ENCODE measurements at places on chromosomes 16 and 17.

DNA sequence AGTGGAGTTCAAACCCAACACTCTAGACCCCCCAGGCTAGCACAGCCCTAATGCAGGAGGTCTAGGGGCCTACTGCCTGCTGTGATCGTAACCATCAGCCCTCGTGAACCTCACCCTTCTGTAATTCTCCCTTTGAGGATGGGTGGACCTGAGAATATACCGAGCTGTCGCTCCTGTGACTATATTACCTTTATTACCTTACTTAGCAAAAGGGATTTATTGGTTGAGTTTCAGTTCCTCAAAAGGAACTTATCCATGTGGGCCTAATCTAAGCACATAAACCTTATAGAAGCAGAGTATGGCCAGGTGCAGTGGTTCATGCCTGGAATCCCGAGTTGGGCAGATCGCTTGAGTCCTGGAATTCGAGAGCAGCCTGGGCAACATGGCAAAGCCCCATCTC, 19.2 kb upstream of the EMP2 start:
- ATAC-seq, result no peak

GRCh38 chr16:85958731-85959130, 59.8 kb downstream of the IRF8 start:
- ATAC-seq, result no peak

GRCh38 chr16:12348733-12349704, 372.5 kb downstream of the SNX29 start:
- no peak for ATAC-seq

DNA sequence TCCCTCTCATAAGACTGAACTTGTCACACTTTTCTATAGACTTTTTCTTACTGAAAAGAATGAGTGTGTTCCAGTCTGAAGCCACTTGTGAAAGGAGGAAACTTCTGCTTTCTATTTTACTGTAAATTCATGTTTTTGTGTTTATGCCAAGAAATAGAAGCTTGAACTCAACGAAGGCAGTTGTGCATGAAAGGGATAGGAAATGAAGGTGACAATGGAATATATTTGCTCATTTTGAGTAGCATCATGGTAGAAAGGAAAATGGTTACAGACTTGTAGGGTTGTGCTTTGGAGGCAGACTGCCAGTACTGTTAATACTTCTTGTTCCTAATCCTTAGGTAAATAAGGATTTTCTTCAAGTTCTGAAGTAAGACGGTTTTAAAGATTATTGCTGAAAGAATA, 8.1 kb downstream of the CLTC start:
- ATAC-seq, result peak; percentile 46

DNA sequence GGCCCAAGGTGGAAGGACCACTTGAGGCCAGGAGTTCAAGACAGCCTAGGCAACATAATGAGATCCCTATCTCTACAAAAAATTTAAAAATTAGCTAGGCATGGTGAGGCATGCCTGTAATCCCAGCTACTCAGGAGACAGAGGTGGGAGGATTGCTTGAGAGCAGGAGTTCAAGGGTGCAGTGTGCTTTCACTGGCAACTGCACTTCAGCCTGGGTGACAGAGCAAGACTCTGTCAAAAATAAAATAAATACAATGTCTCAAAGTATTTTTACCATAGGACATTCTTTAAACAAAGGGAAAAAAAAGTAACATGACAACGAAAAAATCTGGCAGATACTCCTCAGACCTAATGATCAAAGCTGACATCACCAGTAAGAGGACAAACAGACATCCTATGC, 72.6 kb downstream of the FBXL20 start:
- ATAC-seq, result no peak

- no peak for ATAC-seq
Observed at GRCh38 chr17:68507576-68507975, 4.7 kb upstream of the PRKAR1A start.

GRCh38 chr17:3549610-3550162, 7.9 kb downstream of the TRPV3 start:
- no peak for ATAC-seq

- no peak for ATAC-seq
Observed at GRCh38 chr16:52871481-52871880, 181.2 kb downstream of the CHD9NB start.

- ATAC-seq, result no peak
Observed at GRCh38 chr16:69328854-69329316, 1.5 kb downstream of the PDF start.

GRCh38 chr16:90078579-90078895, 1.4 kb upstream of the PRDM7 start:
- ATAC-seq, result no peak

DNA sequence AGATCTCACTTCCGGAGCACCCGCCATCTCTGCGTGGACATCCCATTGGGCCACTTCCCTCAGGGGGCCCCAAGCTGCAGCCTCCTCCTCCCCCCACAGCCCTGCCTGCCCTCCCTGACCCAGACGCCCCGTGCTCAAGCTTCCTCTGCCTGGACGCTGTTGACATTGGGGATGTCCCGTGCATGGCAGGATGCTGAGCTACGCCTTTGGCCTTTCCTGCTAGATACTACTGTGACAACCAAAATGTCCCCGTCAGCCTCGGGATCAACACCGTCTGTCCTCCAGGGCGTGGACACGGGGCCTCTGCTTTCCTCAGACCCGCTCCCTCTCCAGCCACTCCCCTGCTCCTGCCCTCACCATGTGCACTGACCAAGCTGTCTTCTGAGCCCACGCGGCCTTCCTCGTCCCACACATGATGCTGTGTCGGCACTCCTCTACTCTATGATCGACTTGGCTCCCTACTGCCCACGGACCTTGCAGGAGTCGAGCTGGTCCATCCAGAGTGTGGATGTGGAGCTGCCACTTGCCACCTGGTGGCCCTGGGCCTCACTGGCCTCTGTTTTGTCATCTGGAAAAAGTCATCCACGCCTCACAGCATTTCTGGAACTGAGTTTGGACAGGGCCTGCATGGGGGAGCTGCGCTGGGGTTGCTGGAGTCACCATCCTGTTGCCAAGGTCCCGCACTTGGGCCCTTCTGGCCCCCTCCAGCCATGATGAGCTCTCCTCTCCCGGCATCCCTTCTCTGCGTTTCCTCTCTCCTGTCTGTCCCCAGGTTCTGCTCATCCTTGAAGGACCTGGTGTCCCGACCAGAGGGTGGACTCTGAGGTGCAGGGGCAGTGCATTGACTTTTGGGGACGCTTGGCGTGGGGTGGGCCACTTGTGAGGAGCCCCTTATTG, 221.7 kb upstream of the CIBAR2 start:
- ATAC-seq, result no peak

DNA sequence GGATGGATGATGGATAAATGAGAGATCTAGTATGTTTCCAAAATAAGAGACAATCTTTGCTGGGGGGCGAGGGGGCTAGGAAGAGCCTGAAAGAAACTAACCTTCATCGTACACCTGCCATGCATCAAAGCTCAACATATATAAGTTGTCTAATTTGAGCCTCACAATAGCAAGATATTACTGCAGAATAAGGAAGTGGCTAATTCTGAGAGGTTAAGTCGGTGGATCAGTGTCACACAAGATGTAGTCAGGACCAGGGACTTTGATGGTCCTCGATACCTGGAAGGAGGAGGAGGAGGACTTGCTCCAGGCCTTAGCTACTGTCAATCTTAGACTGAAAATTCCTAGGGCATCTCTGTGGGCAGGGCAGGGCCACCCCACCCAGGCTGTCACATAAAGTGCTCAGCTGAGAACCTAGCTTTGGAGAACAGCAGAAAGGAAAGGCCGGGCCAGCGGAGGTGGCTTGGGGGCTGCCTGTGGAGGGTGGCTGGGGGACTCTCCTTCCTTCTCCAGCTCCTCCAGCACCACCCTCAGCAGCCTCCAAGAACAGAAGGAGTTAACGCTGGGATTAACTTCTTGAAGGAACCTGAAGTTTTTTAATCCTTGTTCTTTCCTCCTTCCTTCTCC, 460 bp upstream of the SLC13A2 start:
- no peak for ATAC-seq

DNA sequence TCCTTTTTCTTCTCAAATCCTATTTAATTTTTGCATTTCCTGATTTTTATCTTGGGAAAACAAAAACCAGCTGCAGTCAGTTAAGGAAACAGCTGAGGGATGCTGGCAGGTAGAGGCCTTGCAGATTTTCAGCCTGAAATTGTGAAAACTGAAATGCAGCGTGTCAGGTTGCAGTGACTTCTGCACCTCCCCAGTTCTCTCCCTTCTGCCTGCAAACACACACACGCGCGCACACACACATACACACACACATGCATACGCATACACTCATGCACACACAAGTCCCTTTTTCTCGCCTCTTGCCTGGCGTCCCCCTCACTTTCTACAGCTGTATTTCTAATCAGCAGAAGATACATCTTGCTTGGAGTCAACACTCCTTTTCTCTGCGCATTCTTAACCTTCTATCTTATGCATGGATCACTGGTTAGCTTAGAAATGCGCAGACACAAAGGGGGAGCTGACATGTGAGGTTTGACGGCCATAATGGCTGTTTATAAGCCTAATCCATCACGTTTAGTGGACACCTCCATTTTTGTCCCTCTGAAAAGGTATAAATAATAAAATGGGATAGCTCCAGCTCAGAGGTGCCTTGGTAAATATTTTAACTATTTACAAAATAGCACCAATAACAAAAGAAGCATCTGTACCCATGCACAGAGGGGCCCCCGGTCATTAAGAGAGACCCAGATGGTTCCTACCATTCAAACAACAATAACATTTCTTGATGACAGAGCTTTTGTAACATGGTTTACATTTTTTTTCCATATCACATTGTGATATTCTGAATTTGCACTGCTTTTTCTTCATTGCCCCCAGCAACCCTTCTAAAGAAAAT, 392.1 kb upstream of the SALL1 start:
- no peak for ATAC-seq

Data from esophagus mucosa (tissue), 1 donor.